ENCODE measurements at places on chromosomes 3 and 15. TPM values are rescaled to one million over a fixed set of nuclear protein-coding genes. Genes with fewer than 3 reads are reported as not detected.

GRCh38 chr3:128922804-128923459, 43.5 kb downstream of the ACAD9 start:
- no peak for DNase-seq
- H3K4me3 ChIP-seq = no peak overlapping the region
- no peak overlapping the region for H3K27ac ChIP-seq
- H3K4me1 ChIP-seq = no peaks in the 10 kb centered on the region

DNA sequence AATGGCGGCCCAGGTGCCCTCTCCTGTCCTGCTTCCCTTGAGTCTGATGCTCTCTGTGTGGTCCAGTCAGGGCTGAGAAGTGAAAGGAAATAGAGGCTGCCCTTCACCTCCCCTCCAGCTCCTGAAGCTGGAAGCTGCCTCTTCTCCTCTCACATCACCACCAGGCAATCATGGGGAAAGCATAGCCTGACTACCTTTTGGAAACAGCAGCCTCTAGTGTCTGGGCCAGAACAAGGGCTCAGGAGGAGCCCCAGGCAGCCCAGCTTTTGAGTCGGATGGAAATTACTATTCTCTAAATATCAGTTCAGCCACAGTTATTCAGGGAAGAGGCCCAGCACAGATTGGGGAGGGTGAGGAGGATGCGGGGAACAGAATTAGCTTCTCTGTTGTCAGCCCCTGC, 43.3 kb upstream of the CCDC174 start:
- H3K4me3 ChIP-seq = no peak overlapping the region
- H3K36me3 ChIP-seq = no peaks in the 10 kb centered on the region
- no peak for DNase-seq
- no peaks in the 10 kb centered on the region for H3K4me1 ChIP-seq
- H3K27ac ChIP-seq = no peak overlapping the region

GRCh38 chr3:136645915-136646314, 106.3 kb downstream of the STAG1 start:
- no peak for DNase-seq
- H3K4me1 ChIP-seq = peaks cover 5% of the 10 kb centered on the region
- no peak overlapping the region for H3K4me3 ChIP-seq
- no peak overlapping the region for H3K27ac ChIP-seq
- H3K27me3 ChIP-seq = no peaks in the 10 kb centered on the region

DNA sequence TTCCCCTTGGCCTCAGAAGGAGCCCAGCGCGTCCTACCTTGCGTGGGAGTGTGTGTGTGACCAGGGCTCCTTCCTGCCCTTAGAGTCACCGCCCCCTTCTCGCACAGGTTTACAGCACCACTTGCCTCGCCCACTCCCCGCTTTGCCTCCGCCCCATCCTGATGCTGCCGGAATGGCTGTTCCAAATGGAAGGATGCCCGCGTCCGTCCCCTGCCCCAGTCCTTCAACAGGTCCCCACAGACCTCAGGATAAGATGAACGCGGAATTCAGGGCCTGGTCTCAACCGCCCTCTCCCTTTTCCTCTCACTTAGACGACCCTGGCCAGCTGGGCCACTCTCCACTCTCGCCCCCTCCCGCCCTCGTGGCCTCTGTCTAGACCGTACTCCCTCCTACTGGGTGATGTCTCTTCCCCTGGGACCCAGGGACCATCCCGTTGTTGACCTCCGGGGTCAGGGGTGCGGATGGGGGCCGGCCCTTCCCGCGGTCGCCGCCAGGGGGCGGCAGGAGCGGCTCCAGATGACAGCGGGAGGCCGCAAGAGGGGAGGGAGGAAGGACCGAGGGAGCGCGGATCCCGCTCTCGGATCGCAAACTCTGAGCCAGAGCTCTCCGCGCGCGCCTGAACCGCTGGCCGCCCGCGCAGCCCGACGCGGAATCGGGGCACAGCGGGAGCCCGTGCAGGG, at the start of gene THSD4:
Gene THSD4, plus strand, starts transcription at position 585 of the 680 bp plus-strand sequence.
- DNase-seq = peak; percentile 62
- H3K27me3 ChIP-seq = no peaks in the 10 kb centered on the region
- H3K36me3 ChIP-seq = no peaks in the 10 kb centered on the region
- no peak within 1 kb of the TSS for H3K27ac ChIP-seq
- peak within 1 kb of the TSS; percentile 51 for H3K4me3 ChIP-seq

Gene HES1
- 35.0 TPM for polyA plus RNA-seq

Gene ONECUT1
- not detected for polyA plus RNA-seq

Gene TM4SF4
- 0.10 TPM for polyA plus RNA-seq
